ENCODE measurements at places on chromosomes 4 and X.
A peak's percentile ranks its signal among the peaks of the same experiment; 100 is the strongest.

DNA sequence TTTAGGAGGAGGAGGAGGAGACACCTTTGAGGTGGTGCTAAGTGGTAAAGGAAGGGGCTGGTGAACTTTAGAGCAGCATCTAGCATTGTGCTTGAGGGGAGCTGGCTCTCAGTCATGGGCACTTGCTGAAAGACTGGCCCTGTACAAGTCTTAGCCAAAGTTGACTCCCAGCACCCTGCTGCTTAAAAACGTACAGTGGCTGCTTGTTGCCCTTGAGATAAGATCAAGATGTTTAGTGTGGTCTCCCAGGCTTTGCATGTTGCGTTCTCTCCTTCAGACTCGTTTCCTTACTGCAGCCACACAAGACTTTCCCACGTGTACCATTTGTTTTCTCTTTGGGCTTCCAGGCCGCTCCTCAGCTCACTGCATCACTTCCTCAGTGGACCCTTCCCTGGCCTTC lies 1.8 kb downstream of the MED28 start:
- H3K4me3 ChIP-seq, result peak overlapping the region; percentile 19
- H3K4me1 ChIP-seq, result peaks cover 3% of the 10 kb centered on the region
- H3K36me3 ChIP-seq, result no peaks in the 10 kb centered on the region
- H3K27me3 ChIP-seq, result no peaks in the 10 kb centered on the region
- no peak for DNase-seq

- no peaks in the 10 kb centered on the region for H3K27me3 ChIP-seq
- no peak for DNase-seq
- no peaks in the 10 kb centered on the region for H3K4me1 ChIP-seq
Observed at GRCh38 chrX:121227888-121228287, 180.5 kb downstream of the GLUD2 start.

DNA sequence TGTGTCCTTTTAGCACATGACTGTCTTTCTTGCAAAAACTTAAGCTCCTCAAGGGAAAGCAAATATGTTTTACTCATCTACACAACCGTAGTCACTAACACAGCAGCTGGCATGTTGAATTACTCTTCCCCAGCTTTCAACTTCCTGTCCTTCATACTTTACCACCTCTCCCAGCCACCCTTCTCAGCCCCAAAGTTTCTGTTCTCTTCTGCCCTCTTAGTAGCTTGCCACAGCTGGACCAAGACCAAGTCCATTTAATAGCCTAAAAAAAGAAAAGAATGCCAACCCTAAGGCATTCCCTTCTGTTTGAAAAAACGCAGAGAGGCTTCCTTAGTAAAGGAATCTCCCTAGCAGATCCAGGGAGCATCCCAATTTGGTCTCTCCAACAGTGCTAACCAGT lies 36.8 kb downstream of the SRPX2 start:
- no peaks in the 10 kb centered on the region for H3K27me3 ChIP-seq
- no peaks in the 10 kb centered on the region for H3K4me1 ChIP-seq
- no peak overlapping the region for H3K4me3 ChIP-seq

DNA sequence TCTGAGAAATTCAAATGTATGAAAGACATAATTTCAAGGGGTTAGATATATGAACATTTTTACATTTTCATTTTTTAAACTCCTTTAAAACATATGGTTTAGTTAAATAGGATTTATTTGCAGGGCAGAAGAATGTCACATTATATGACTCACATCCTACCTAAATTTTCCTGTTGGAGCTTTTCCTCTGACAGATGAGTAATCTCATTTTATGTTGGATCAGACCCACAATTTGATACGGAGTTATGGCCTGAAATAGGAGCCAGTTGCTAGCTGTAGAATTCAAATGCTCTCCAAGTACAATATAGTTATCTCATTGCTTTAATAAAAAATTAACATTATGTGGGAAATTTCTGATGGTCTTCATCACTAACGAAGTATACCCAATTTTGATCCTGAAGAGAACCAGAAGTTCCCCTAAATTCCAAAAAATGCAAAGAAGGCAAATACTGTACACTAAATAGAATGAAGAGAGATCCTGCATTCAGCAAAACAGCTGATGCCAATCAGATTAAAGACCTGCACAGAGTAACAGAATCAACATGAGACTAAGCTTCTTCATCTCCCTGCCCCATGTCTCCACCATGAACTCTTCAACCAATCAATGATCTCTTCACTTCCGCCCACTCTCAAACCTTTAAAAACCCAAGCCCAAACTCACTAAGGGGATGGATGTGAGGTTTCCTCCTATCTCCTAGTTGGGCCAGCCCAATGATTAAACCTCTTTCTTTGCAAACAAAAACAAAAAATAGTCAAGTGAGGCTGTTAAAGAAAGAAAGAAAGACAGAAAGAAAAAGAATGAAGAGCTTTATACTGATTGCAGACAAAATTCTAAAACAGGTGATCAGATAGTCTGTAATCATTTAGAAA lies 10.9 kb upstream of the EXOSC9 start:
- no peak overlapping the region for H3K4me3 ChIP-seq
- H3K27me3 ChIP-seq, result no peaks in the 10 kb centered on the region
- H3K27ac ChIP-seq, result no peak overlapping the region
- H3K36me3 ChIP-seq, result no peaks in the 10 kb centered on the region
- no peak for DNase-seq
- no peaks in the 10 kb centered on the region for H3K4me1 ChIP-seq

GRCh38 chrX:23952984-23953907 lies 45.4 kb downstream of the CXorf58 start:
- no peak overlapping the region for H3K27ac ChIP-seq
- DNase-seq, result no peak
- H3K27me3 ChIP-seq, result no peaks in the 10 kb centered on the region

GRCh38 chr4:833156-833555 lies 7.2 kb upstream of the CPLX1 start:
- no peak overlapping the region for H3K27ac ChIP-seq
- H3K4me1 ChIP-seq, result no peaks in the 10 kb centered on the region
- peak; percentile 22 for DNase-seq
- H3K27me3 ChIP-seq, result no peaks in the 10 kb centered on the region
- H3K4me3 ChIP-seq, result no peak overlapping the region
- no peaks in the 10 kb centered on the region for H3K36me3 ChIP-seq

DNA sequence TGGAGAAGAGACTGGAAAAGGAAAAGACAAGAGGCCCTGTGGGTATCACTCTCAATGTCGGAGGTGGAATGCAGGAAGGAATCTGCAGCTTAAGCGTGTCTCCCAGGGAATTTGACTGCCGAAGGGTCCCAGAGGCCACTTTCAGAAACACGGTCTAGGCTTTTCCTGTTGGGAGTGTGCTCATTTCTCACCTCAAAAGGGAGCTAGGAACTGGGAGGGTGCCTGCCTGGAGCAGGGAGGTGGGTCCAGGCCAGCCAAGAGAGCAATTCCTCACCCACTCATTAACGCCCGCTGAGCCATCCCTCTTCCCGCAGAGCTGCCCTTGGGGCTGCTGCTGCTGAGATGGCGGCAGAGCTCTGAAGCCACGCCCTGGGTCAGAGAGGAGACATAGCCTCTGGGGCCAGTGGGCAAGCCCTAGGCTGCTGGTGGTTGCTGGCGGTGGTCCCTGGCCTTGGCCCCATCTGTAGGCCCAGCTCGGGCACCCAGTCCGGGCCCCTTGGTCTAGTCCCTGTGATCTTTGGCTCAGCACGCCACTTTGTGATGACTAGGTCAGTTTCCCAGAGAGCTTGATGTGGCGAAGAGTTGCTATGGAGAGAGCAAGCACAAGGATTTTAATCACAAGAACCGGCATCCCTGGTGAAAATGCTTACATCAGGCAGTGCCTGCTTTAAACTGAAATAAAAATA lies 4.1 kb downstream of the ZNF185 start:
- no peak overlapping the region for H3K27ac ChIP-seq
- no peaks in the 10 kb centered on the region for H3K36me3 ChIP-seq
- DNase-seq, result no peak
- no peaks in the 10 kb centered on the region for H3K27me3 ChIP-seq

DNA sequence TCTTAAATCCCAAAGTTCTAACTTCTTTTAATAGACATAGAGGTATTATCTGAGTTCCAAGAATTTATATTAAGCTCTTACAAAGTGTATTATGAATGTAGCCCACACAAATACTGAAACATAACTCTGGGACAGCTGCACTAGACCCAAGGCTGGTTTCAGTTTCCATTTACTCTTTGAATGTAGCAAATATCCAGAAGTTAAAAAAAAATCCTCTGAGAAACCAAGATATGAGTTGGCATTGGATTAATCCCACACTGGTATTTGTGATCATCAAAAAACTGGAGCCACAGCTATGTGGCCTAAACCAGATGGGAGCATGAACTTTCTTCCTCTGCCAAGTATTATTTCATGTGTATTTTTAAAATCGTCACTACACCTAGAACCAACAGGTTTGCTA lies 23.6 kb upstream of the SMPX start:
- H3K27me3 ChIP-seq, result no peaks in the 10 kb centered on the region
- H3K4me3 ChIP-seq, result no peak overlapping the region
- H3K36me3 ChIP-seq, result no peaks in the 10 kb centered on the region

- no peaks in the 10 kb centered on the region for H3K4me1 ChIP-seq
- H3K27me3 ChIP-seq, result no peaks in the 10 kb centered on the region
- no peaks in the 10 kb centered on the region for H3K36me3 ChIP-seq
- no peak for DNase-seq
Observed at GRCh38 chr4:114385195-114385985, 213.2 kb upstream of the UGT8 start.

GRCh38 chr4:180650273-180650672 lies 1592.9 kb upstream of the TENM3 start:
- no peak overlapping the region for H3K4me3 ChIP-seq
- no peak for DNase-seq
- H3K4me1 ChIP-seq, result no peaks in the 10 kb centered on the region
- no peaks in the 10 kb centered on the region for H3K27me3 ChIP-seq
- no peaks in the 10 kb centered on the region for H3K36me3 ChIP-seq

DNA sequence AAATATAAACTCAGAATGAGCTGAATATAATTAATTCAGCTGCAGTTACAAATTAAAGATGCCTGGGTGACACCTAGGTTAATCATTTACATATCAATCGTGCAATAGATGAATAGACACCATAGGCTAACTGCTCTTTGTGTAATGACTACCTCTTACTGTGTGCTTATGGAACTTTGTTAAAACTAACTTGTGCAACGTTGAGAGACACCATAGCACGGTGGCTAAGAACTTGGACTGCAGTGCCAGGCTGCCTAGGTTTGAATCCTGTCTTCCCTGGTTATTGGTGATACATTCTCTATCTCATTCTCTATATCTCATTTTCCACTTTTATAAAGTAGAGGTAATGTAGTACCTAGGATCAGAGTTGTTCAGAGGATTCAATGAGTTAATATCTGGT lies 46.9 kb downstream of the SMAD1 start:
- no peaks in the 10 kb centered on the region for H3K36me3 ChIP-seq
- DNase-seq, result no peak
- H3K27me3 ChIP-seq, result no peaks in the 10 kb centered on the region
- H3K4me3 ChIP-seq, result no peak overlapping the region

- H3K36me3 ChIP-seq, result no peaks in the 10 kb centered on the region
- no peaks in the 10 kb centered on the region for H3K4me1 ChIP-seq
- H3K27me3 ChIP-seq, result no peaks in the 10 kb centered on the region
- H3K4me3 ChIP-seq, result no peak overlapping the region
Observed at GRCh38 chr4:117868201-117868600, 166.1 kb upstream of the NDST3 start.

DNA sequence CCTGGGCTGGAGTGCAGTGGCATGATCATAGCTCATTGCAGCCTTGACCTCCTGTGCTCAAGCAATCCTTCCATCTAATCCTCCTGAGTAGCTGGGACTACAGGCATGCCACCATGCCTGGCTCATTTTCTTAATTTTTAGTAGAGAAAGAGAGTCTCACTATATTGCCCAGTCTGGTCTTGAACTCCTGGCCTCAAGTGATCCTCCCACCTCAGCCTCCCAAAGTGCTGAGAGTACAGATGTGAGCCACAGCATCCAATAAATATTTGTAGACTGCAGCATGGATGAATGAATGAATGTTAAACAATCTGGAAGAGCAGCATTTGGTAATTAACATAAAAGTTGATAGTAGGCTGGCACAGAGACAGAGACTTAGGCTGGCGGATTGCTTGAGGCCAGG lies 20.0 kb downstream of the KLB start:
- H3K27me3 ChIP-seq, result no peaks in the 10 kb centered on the region
- H3K4me1 ChIP-seq, result no peaks in the 10 kb centered on the region
- no peaks in the 10 kb centered on the region for H3K36me3 ChIP-seq

- no peaks in the 10 kb centered on the region for H3K4me1 ChIP-seq
- H3K36me3 ChIP-seq, result peaks cover 8% of the 10 kb centered on the region
- H3K27ac ChIP-seq, result no peak overlapping the region
- H3K27me3 ChIP-seq, result no peaks in the 10 kb centered on the region
- H3K4me3 ChIP-seq, result no peak overlapping the region
Observed at GRCh38 chr4:99606716-99607115, 32.1 kb downstream of the MTTP start.

DNA sequence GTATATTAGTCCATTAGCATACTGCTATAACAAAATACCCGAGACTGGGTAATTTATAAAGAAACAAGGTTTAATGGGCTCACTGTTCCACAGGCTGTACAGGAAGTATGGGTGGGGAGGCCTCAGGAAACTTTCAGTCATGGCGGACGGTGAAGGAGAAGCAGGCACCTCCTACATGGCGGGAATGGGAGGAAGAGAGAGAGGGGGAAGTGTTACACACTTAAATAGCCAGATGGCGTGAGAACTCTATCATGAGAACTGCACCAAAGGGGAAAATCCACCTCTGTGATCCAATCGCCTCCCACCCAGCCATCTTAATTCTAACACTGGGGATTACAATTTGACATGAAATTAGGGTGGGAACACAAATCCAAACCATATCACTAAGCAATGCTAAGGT lies 98.9 kb upstream of the SH3RF1 start:
- no peak for DNase-seq
- no peaks in the 10 kb centered on the region for H3K4me1 ChIP-seq
- no peaks in the 10 kb centered on the region for H3K36me3 ChIP-seq
- no peaks in the 10 kb centered on the region for H3K27me3 ChIP-seq
- H3K4me3 ChIP-seq, result no peak overlapping the region
- no peak overlapping the region for H3K27ac ChIP-seq

GRCh38 chrX:151370906-151371305 lies 26.1 kb upstream of the VMA21 start:
- H3K27ac ChIP-seq, result no peak overlapping the region
- no peaks in the 10 kb centered on the region for H3K27me3 ChIP-seq
- H3K4me1 ChIP-seq, result no peaks in the 10 kb centered on the region
- DNase-seq, result no peak
- H3K36me3 ChIP-seq, result no peaks in the 10 kb centered on the region
- no peak overlapping the region for H3K4me3 ChIP-seq

GRCh38 chr4:53189011-53189410 lies 176.8 kb downstream of the SCFD2 start:
- H3K4me3 ChIP-seq, result no peak overlapping the region
- no peaks in the 10 kb centered on the region for H3K4me1 ChIP-seq
- H3K36me3 ChIP-seq, result no peaks in the 10 kb centered on the region
- no peak overlapping the region for H3K27ac ChIP-seq
- DNase-seq, result no peak

- H3K27ac ChIP-seq, result no peak within 1 kb of the TSS
- H3K27me3 ChIP-seq, result no peaks in the 10 kb centered on the region
- no peaks in the 10 kb centered on the region for H3K36me3 ChIP-seq
- peaks cover 4% of the 10 kb centered on the region for H3K4me1 ChIP-seq
- DNase-seq, result no peak
Observed at GRCh38 chr4:82561786-82562563, at the start of gene TMEM150C. TMEM150C (minus strand) TSS chr4:82561988; CDS start chr4:82504657, 57,331 bp downstream.
